ENCODE measurements at places on chromosomes 6 and 20.

DNA sequence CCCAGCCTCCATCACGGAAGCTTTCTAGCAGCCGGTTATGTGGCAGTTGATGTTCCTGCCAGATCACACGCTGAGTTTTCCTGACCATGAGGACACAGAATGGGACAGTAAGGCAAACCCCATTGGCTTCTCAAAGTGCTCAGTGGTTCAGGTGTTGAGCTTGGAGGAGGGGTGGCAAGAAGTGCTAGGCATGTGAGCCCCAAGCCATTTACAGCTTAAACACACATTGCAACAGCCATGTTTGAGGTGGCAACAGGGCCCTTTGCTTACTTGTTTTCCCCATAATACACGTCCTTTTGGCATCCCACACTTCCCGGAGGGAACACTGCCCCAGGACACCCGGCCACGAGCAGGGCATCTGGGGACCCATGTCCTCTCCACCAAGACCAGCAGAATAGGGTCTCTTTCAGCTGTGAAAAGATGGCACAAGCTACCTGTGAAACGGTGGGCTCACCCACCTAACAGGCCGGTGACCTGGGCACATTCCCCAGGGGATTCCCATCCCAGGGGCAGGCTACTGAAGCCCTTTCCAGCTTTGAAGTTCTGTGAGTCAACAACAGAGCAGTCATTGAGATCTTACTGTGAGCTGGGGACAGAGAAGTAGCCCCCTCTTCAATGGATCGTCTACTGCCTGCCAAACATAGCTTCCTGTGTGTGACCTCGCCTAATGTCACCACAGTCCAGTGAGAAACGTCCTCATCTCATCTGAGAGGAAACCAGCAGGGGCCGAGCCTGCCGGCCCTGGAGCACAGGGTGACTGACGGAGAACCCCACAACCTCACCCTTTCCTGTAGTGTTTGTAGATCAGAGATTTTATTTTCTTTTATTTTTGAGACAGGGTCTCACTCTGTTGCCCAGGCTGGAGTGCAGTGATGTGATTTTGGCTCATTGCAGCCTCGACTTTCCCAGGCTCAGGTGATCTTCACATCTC is 4.0 kb upstream of the TLDC2 start:
- no peak for DNase-seq

- no peak for DNase-seq
These were observed 2.3 kb upstream of the STMND1 start for GRCh38 chr6:17099401-17100059.

DNA sequence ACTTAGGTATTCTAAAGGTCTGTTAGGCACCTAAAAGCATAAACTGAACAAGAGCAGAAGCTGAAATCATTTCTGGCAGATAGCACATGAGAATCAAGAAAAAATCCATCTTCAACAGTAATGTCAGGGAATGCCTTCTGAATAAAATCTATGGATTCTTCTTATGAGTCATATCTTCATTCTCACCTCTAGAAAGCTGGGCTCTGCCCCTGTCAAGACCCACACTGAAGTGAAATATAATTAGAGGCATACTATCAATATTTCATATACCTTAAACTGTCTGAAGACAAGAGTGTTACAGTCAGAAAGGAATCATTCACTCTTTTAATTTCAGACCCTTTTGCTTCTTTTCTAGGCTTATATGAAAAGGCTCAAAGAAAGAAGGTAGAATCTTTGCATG is 485.8 kb upstream of the PTCHD4 start:
- no peak for DNase-seq

- no peak for DNase-seq
These were observed 14.9 kb upstream of the TLDC2 start for GRCh38 chr20:36860811-36861624.

- DNase-seq: no peak
These were observed 15.2 kb upstream of the GUCA1A start for GRCh38 chr6:42158011-42158410.

DNA sequence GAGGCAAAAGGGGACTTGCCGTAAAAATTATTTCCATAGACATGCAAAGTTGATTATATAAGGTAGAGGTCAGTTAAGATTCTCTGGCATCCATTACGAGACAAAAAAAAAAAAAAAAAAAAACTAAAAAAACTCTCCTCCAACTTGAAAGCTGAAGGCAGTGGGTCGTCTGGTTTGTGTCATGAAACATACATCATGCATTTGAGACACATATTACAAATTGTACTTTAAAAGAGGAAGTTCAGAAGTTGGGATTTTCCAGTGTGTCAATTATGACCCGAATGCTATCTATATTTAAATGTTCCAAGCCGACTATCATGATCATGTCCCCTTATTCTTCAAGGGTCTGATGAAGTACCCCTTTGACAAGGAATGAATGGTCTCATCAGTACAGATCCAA is 125.1 kb downstream of the ZNF217 start:
- no peak for DNase-seq

- DNase-seq: no peak
These were observed 75.5 kb downstream of the ANKS1A start for GRCh38 chr6:34964564-34964963.

DNA sequence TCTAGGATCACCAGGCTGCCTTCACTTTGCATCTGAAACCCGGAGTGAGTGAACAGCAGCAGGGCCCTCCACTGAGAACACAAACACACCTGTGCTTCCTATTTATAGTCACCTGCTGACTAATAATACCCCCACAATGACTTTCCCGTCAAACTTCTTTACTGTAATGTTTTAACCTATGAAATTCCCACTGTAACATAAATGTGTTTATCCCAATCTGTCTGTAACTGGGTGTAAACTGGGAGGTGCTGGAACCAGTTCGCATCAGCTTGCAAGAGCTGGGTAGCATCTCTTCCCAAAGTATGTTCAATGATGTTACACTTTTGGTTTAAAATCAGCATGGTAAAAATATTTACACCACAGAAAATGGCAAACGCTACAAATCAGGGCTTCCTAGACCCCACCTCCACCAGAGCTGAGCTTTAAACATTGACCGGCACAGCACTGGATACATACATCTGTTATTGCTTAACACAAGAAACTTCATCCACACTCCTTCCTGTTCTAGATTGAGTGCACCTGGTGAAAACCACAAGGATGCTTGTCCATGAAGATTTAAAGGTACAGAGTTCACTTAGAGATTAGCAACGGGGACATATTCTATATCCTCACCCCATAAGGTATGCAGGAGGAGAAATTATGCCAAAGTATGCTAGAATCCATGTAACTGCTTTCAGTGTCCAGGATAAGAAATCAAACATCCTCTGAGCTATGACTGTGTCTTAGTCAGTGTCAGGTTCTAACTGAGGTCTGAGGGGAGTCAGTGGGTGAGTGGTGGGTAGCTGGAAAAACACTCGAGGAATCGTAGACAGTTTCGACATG is 79.0 kb downstream of the ALDH8A1 start:
- DNase-seq: peak; percentile 82

GRCh38 chr6:137867685-137868509 is 838 bp downstream of the TNFAIP3 start:
- peak; percentile 61 for DNase-seq

DNA sequence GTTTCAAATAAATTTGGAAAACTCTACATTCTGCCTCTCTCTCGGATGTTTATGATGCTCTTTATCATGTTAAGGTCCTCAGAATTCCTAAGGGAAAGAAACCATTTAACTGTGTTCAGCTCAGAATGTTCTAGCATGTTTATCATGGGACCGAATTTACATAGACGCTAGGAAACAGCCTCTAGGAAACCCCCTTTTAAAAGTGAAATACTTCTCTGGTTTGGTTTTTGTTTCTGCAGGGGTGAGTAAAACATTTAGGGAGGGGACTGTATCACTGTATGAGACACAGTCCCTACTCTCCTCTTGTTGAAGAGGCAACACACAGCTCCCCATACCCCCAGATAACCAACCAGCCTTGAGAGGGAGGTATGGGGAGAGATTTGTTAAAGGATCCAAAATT is 267.6 kb upstream of the SUPT3H start:
- DNase-seq: no peak

DNA sequence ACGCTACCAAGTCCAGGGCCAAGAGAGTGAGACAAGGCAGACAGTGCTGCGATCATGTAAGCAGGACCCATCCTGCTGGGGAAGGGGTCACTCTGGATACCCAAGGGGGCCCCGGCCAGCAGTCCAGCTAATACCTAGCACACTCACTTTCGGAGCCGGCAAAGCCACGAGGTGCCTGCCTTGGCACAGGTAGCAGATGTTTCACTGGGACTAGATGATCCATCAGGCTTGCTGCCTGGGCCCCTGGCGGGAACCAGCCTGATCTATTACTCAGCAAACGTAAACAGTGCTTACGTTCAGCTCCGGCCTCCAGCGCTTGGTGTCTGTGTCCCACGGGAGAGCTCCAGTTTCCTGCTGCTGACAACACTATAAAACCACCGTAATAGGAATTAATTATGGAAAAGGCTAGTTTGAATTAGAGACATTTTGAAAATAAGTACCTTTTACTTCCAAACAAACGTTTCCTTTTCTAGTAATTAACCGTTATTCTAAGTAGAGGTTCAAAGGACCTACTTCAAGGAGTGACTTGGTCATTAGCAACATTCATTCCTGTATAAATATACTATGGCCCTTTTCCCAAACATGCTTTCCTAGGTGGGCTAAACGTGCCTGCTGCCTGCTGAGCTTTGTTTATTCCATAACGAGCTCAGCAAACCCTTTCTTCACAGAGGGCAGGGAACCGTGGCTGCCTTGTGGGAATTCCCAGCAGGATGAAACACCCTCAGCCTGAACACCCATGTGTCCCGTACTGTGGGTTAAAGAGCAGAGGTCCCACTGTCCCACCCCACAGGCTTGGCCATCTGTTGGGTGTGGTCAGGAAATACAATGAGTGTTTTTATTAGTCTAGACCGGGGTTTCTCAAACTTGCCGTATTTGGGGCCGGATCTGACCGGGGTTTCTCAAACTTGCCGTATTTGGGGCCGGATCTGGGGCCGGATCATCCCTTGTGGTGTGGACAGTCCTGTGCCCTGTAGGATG is 18.4 kb downstream of the SLC22A23 start:
- DNase-seq: peak; percentile 99

DNA sequence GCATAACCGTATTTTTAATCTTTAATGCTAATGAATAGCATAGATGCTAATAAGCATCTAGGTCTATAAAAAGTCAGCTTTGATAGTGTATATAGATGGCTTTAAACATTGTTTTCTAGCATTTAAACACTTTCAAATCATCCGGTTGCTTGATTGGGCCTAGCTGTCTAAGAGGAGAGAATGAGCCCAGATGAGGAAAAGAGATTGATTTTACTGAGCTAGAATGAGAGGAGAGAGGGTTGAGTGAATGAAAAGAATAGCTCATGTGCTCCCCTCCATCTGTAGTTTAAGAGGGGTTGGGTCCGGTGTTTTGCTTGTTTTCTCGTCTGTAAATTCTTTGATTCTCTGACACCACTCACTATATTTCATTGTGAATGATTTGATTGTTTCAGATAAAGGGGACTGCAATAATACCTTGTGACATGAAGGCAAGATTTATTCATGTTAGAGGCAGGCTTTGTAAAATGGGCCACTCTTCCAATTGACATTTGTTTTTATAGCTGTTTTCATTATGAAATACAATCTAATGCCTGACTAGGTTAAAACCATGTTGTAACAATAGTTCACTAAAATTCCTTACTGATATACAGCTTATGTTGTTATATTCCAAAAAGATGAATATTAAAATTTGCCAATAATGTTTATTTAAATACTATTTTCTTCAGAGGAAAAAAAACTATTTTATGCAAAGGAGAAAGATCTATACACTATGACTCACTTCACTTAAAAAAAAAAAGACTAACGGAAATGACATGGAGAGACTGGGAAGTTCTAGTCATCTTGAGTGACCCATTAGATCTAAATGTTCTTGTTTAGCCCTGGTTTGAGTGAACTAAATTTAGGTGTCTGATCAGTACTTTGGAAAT is 3.2 kb downstream of the PTPN1 start:
- DNase-seq: no peak

GRCh38 chr20:31717478-31718201 is 5.0 kb downstream of the BCL2L1 start:
- DNase-seq: peak; percentile 91

GRCh38 chr20:24909861-24910260 is 39.2 kb upstream of the CST7 start:
- DNase-seq: no peak

All from NCI-H69 (cell line).